ENCODE measurements at places on chromosomes 7 and 10. TPM values are rescaled to one million over a fixed set of nuclear protein-coding genes. Genes with fewer than 3 reads are reported as not detected.

SVIL gene
- 18.8 TPM for total RNA-seq

TNKS2 gene
- 31.7 TPM for total RNA-seq

MMP21 gene
- 0.14 TPM for total RNA-seq

ENO4 gene
- total RNA-seq, result not detected

CCT6A gene
- 188 TPM for total RNA-seq

ZP3 gene
- 8.4 TPM for total RNA-seq

DNA sequence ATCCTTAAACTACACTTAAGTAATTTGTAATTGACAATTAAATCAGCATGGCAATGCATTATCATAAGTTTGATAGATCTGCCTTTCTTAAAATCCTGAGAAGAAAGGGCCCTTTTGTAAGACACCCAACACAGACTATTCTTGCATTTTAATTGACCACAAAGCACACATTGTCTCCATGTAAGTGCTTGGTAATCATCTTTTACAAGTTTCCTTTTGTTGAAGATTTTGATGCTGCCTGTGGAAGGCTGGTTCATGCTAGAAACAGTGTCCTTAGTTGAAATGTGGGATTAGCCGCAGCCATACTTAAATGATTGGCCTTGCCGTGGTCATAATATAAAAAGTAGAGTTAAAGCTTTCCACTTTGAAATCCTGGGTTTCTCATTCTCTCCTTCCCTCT is 32.3 kb upstream of the CELF2 start:
- H3K27ac ChIP-seq, result no peak overlapping the region
- no peak overlapping the region for H3K4me3 ChIP-seq
- H3K27me3 ChIP-seq, result peaks cover 30% of the 10 kb centered on the region
- no peaks in the 10 kb centered on the region for H3K4me1 ChIP-seq
- H3K36me3 ChIP-seq, result no peaks in the 10 kb centered on the region

DNA sequence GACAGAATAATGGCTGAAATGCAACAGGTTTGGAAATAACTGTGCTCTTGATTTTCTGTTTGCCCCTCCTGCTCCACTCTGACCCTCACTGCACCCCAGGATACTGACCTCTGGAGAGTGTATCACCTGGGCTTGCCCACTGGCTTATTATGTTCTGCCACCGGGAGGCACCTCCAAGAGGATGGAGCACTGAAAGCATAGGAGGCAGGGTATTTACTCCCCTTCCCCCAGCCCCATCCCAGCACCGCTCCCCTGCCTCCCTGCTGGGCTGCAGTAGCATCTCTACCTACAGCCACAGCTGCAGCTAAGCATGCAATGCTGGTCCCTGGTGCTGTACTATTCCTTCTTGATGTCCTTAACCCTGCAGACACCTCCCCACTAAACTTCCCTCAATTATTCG is 26.4 kb downstream of the RAB11FIP2 start:
- no peaks in the 10 kb centered on the region for H3K27me3 ChIP-seq
- H3K36me3 ChIP-seq, result peaks cover 6% of the 10 kb centered on the region
- H3K27ac ChIP-seq, result no peak overlapping the region
- H3K4me3 ChIP-seq, result no peak overlapping the region
- no peaks in the 10 kb centered on the region for H3K4me1 ChIP-seq

All from natural killer cell treated with Interleukin-12 subunit alpha and Interleukin-12 subunit beta and Interleukin-15 and Interleukin-18, amount 100 ng/mL, for 72 hours (primary cell).